ENCODE measurements at places on chromosomes 3 and 15. TPM values are rescaled to one million over a fixed set of nuclear protein-coding genes. Genes with fewer than 3 reads are reported as not detected.

GRCh38 chr3:77562089-77562488 is 522.2 kb downstream of the ROBO2 start:
- no peak for DNase-seq

DNA sequence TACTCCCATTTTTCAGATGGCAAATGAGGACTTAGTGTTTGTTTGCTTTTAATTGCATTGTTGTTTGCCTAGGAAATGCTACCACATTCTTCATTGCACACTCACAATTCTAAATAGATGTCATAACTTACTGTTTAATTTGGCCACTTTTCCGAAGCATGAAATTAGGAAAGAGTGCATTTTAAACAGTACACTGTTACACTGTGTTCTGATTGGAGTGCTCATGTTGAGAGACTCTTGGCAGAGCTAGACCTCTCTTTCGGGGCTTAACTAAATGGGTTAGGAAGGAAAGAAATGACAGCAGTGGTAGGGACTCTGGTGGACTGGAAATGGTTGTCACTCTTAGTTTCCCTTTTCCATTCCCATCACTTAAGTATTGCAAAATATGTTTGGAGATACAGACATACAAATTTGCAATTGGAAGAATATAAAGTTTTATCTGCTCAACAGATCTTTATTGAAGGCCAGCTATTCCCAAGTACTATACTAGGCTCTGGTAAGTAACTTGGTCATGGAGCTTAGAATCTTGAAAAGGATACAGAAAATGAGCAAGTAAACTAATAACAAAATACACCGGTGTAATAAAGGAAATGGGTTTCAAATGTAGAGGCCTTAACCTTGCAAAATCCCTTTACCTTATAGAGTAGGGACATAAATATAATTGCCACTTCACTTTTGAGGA is 90.2 kb downstream of the DCUN1D1 start:
- DNase-seq = no peak

- no peak for DNase-seq
These were observed 114.4 kb downstream of the TPRG1 start for GRCh38 chr3:189286188-189286587.

GRCh38 chr15:39594446-39595337 is 13.8 kb downstream of the THBS1 start:
- DNase-seq = peak; percentile 37

GRCh38 chr15:40693904-40694687 is 878 bp upstream of the RAD51 start:
- DNase-seq = no peak

DNA sequence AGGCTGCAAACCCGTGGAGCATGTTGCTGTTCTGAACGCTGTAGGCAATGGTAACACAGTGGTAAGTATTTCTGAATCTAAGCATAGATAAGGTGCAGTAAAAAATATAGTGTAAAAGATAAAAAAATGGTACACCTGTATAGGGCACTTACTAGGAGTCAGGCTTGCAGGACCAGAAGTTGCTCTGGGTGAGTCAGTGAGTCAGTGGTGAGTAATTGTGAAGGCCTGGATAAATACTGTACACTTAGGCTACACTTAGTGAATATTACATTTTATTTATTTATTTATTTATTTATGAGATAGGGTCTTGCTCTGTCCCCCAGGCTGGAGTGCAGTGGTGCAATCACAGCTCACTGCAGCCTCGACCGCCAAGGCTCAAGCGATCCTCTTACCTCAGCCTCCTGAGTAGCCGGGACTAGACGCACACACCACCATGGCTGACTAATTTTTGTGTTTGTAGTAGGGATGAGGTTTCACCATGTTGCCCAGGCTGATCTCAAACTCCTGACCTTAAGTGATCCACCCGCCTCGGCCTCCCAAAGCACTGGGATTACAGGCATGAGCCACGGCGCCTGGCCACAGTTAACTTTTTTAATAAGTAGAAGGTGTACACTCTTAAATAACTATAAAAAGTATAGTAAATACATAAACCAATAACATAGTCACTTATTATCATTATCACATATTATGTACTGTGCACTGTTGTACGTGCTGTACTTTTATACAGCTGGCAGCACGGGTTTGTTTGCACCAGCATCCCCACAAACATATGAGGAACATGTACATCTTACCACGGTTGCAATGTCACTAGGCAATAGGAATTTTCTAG is 155.1 kb downstream of the IGF1R start:
- DNase-seq = no peak

DNA sequence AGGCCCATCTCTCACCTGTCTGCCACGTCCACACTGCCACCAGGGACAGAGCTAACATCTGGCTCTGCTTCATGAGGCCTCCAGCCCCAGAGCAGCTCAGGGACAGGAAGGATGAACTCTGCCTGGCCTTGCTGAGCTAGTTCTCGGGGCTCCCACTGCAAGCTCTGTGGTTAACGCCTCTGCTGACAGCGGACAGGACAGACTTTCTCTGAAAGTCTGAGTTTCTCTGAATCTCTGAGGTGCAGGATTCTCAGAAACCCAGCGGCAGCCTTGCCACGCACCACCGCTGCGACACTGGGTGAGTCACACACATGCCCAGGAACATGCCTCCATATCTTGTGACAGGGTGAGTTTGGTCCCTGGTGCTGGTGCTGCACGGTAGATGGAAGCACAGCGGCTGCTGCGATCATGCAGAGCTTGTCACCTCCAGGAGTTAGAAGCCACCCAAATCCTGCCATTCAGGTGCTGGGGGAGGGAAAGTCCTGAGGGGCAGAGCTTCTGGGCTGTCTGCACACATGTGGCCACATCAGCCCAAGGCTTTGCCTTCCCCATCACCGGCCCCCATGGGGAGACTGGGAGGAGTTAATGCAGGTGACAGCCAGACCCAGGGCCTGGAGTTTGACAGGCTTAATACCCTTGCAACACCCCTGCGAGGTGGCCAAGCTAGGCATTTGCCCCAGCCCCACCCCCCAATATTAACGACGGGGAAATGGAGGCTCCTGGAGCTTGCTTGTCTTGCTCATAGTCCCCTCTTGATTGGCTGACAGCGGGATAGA is 267.0 kb downstream of the PLCL2 start:
- DNase-seq = no peak

DNA sequence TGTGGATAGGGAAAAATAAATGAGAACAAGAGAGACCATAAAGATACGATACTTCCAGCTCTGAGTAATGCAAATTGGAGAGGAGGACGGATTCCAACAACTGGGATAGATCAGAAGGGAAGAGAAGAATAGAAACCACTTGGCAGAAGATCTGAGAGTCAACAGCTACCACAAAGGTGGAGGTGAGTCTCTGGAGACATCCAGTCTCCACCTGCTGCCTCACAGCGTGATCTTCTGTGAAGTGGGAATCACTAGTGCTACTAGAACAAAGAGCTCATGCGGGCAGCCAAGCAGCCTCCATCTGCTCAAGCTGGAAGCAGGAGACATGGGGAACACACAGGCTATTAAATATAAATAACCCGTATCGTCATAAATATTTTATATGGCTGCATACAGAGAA is 558.5 kb upstream of the CFAP20DC start:
- no peak for DNase-seq

The GOLGA6L7 gene
- not detected for total RNA-seq

The TUSC7 gene
- total RNA-seq = not detected

DNA sequence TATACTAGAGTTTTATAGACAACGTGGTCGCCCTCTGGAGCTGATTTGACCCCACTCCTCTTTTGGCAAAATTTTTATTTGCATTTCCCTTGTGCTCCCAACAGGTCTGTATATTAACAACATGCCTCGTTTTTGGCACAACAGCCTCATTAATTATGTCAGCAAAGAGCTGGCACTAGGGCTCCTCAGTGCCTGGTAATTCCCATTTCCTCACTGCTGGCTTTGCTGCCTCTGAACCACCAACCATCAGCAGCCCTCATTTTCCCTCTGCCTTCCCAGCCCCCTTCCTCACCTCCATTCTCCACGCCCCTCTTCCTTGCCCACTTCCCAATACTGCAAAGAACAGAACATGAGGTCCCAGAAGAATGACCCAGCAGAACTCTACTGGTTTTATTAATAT is 204.8 kb downstream of the ABHD5 start:
- no peak for DNase-seq
